ENCODE measurements at places on chromosomes 16 and 17.

DNA sequence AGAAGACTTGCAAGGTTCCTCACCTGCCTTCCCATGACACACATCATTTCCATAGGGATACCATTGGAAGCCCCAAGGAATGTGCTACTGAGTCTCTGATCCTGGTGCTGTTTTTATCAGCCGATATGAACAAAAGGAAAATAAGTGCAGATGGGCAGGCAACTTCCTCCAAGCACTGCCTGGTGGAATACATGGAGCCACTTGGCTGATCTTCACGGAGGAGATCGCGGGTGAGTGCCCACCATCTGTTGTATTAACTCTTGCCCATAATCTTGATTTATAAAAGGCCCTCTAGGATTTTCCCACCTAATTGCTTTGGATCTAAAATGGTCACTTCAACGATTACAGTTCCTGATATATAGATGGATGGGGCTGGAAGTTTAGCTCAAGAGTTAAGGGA is 24.7 kb upstream of the CDRT15 start:
- DNase-seq, result no peak

GRCh38 chr17:13046361-13046760 is 28.5 kb upstream of the ELAC2 start:
- no peak for DNase-seq

DNA sequence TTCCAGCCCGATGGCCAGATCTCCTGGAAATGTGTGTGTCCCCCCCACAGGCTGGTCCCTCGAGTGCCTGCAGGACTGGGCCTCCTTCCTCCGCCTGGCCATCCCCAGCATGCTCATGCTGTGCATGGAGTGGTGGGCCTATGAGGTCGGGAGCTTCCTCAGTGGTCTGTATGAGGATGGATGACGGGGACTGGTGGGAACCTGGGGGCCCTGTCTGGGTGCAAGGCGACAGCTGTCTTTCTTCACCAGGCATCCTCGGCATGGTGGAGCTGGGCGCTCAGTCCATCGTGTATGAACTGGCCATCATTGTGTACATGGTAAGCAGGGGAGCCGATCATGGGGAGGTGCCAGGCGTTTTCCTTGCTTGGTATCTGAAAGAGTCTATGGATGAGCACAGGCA is 22.1 kb downstream of the SLC47A1 start:
- no peak for DNase-seq

GRCh38 chr17:6028294-6028693 is 41.9 kb upstream of the WSCD1 start:
- DNase-seq, result no peak

GRCh38 chr16:21277927-21278706 is at the start of gene CRYM:
CRYM (minus strand) TSS chr16:21278290; CDS start chr16:21278251, 39 bp downstream.
- peak; percentile 35 for DNase-seq

- peak; percentile 67 for DNase-seq
These were observed 43.4 kb upstream of the CRHR1 start for GRCh38 chr17:45740553-45741330.

GRCh38 chr16:55476625-55477533 is 2.1 kb upstream of the MMP2 start:
- no peak for DNase-seq

- no peak for DNase-seq
These were observed 286.5 kb downstream of the HS3ST4 start for GRCh38 chr16:25978218-25978617.

GRCh38 chr16:11585460-11586377 is 1.0 kb downstream of the LITAF start:
- no peak for DNase-seq

GRCh38 chr17:43637563-43638323 is 24.0 kb downstream of the MEOX1 start:
- DNase-seq, result no peak

GRCh38 chr16:75218256-75219076 is at the start of gene CTRB1:
CTRB1 (plus strand) TSS chr16:75218988; CDS start chr16:75219008, 20 bp downstream.
- no peak for DNase-seq

DNA sequence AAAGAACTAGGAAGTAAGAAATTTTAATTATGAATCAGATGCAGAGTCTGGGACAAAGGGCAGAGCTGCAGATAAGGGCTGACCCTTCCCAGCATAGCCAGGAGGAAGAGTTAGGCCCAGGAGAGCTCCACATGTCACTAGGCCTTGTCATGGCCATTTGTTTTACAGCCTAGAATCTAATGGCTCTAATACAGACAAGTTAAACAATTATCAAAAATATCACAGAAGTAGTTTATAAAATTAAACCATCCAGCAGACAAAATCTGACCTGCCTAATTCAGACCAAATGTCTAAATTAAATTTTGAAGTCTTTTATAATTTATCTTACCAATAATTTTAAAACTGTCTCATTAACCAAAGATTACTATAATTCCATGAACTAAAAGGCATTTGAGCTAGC is 1369.5 kb downstream of the CDH11 start:
- DNase-seq, result no peak

DNA sequence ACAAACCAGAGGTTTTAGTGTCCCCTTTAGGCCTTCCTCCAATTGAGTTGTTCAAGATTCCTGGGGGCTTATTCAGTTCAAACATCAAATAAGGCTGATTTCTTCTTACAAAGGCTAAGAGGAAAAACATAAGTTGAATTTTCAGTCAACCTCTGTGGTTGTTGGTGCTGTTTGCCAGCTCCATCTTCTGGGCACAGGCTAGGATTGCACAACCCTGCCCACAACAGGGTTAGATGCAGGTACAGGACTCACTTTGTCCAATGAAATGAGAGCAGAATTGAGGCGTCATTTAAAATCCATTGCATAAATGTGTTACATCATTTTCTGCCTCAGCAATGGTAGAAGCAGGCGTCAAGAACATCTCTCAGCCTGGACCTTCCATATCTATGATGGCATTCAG is 173.3 kb downstream of the PMP22 start:
- DNase-seq, result no peak

DNA sequence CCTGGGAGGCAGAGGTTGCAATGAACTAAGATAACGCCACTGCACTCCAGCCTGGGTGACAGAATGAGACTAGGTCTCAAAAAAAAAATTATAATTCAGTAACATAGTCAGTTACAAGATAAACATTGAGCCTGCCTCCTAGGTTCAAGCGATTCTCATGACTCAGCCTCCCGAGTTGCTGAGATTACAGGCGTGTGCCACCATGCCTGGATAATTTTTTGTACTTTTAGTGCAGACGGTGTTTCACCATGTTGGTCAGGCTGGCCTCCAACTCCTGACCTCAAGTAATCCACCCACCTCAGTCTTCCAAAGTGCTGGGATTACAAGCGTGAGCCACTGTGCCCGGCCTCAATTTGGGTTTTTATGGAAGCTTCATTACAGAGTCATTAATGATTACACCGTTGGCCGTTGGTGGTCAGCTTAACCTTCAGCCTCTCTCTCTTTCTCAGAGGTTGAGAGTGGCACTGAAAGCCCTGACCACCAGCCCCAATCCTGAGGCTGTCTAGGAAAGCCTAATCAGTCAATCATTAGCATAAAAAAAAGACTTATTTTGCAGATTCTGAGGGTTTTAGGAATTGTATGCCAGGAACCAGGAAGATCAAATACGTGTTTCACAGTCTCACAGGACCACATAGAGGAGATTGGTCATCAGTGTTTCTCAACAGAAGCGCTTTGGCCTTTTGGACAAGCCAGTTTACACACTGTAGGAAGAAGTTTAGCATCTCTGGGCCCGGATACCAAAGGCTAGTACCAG is 1.3 kb upstream of the LRRC37A3 start:
- DNase-seq, result no peak

GRCh38 chr17:36859706-36860105 is 77.6 kb upstream of the LHX1 start:
- DNase-seq, result no peak

GRCh38 chr17:16406742-16407674 is 8.4 kb upstream of the TRPV2 start:
- DNase-seq, result no peak

DNA sequence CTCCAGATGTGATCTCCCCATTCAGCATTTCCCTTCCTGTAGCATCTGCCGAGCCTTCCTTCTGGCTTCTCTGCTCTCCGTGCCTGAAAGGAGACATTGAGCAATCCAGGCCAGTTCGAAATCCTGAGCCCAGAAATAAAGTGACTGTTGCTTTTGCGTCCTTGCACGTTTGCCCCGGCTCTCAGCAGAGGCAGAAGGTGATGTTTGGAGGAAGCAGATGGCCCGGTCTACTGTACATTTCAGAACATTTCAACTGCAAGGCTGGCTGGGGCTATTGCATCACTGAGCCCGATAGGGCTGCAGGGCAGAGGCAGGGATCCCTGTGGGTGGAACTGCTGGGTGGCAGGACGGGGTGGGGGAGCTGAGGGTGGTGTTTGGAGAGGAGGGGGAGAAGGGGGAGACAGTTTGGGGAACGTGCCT is 29.4 kb downstream of the IRF8 start:
- no peak for DNase-seq

DNA sequence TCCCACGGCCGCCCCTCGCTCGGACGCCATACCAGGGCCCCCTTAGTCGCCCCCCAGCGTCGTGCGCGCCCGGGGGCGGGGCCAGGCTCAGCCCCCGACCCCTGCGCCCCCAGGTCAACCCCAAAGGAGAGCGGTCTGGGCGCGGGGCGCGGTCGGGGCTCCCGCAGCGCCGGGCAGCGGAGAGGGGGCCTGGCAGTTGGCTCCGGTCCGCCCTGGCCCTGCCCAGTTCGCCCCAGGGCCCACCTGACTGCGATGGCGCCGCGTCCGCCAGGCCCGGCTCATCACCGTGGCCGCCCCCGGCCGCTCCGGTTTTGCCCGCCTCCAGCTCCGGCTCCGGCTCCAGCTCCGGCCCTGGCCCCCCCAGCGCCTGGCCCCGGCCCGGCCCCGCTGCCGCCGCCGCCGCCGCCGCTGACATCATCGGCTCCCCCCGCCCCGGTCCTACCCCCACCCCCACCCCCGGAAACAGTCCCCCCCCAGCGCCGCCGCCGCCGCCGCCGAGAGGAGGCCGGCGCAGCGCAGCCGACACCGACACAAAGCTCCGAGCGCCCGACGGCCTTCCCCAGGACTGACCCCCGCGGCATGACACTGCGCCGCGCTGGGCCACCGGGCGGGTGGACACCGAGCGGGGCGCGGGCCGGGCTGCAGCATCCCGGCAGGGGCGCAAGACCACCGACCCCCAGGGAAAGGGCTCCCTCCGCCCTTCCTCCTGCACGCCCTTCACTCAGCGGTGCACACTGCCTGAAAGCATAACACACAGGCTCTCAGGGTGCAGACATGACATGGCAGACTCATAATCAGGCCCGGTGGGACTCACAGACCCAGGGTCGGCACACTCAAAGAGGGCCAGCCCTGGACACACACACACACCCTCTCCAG is at the start of gene ZBTB4:
TSS of gene ZBTB4 (minus strand) at position 419 of the 876 bp plus-strand sequence. CDS start 12,830 bp downstream, outside the sequence.
- DNase-seq, result peak; percentile 65

DNA sequence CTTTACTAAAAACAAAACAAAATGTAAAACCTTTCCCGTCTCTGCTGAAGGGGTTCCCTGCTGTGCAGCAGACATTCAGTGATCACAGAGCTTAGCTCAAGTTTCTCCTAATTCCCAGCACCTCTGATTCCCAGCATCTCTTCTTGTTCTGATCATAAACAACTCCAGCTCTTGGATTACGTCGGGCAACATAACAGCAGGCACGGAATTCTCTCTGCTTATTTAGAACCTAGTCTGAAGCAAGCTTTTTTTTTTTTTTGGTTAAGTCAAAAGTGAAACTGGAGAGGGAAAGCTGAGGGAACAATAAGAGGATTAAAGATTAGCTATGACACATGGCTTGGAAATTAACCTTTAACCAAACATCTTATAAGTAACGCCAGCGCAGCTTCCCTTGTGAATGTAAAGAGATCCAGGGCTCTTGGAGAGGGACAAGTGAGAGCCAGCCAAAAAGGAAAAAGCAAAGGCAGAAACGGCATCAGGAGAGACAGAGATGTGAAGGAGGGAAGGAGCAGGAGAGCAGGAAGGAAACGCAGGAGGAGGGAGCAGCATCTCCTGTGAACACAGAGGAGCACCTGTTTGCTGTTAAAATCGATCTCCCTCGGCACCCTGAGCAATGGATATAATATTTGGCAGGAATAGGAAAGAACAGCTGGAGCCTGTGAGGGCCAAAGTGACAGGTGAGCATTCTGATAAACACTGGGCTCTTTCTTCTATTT is at the start of gene BCO1:
TSS of gene BCO1 (plus strand) at position 394 of the 716 bp plus-strand sequence. CDS start at position 614, 220 bp downstream.
- DNase-seq, result peak; percentile 32

GRCh38 chr16:426906-427249 is 1.4 kb downstream of the RAB11FIP3 start:
- DNase-seq, result no peak

DNA sequence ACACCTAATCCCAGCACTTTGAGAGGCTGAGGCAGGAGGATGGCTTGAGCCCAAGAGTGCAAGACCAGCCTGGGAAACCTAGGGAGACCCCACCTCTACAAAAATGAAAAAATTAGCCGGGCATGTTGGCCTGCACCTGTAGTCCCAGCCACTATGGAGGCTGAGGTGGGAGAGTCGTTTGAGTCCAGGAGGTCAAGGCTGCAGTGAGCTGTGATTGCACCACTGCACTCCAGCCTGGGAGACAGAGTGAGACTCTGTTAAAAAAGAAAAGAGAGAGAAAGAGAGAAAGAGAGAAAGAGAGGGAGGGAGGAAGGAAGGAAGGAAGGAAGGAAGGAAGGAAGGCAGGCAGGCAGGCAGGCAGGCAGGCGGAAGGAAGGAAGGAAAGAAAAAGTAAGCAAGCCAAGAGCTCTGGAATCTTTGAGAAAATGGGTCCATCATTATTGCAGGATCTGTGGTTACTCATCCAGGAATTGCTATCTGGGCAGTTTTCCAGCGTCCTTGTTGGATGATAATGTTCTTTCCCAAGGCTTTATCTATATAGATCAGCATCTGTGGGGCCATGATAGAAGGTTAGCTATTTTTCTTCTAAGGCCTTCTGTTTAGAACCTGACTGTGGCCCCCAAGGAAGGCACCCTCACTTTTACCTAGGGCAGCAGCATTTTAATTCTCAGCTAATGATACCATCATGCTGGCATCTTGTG is 533.2 kb upstream of the CDH5 start:
- no peak for DNase-seq

GRCh38 chr16:88451586-88452481 is 1.2 kb upstream of the ZFPM1 start:
- DNase-seq, result no peak

GRCh38 chr17:33459078-33459940 is 166.2 kb upstream of the ASIC2 start:
- no peak for DNase-seq

GRCh38 chr17:64129515-64129764 is 504 bp downstream of the ERN1 start:
- no peak for DNase-seq

- DNase-seq, result no peak
These were observed at the start of gene SYNGR3 for GRCh38 chr16:1989209-1990100. SYNGR3 (plus strand) TSS chr16:1989970; CDS start chr16:1990103, 133 bp downstream.

DNA sequence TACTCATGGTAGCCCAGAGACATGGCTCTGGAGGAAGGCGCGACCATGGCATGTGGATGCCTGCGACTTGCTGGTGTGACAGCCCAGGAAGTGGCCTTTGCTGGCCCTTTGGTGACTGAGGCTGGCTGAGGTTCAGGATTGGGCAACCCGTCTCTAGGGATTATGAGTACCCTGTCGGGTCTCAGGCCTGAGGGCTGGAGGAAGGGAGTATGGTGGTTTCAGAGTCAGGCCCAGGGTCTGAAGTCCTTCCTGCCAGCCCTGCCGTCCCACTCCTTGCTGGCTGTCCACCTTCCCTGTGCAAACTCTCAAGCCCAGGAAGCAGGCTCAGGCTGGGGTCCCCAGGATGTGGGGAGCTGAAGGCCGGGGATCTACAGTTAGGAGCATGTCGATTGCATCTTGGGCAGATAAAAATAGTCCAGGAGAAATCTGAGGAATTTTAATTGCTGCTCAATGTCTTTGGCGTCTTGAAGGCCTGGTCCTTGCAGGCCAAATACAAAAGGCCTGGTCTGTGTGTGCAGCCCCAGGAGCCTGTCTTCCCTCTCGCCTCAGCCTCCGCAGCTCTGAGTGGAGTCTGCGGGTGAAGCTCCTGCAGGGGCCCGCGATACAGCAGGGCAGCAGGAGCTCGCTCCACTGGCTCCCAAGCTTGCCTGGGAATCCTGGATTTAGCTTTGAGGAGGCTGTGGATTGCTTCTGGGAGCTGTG is 52.5 kb downstream of the NKD1 start:
- DNase-seq, result no peak

All from HTR-8/SVneo (cell line).